ENCODE measurements at places on chromosomes 7 and 10.

- DNase-seq = no peak
Measured at GRCh38 chr10:14447094-14447839, 116.5 kb upstream of the FRMD4A start.

DNA sequence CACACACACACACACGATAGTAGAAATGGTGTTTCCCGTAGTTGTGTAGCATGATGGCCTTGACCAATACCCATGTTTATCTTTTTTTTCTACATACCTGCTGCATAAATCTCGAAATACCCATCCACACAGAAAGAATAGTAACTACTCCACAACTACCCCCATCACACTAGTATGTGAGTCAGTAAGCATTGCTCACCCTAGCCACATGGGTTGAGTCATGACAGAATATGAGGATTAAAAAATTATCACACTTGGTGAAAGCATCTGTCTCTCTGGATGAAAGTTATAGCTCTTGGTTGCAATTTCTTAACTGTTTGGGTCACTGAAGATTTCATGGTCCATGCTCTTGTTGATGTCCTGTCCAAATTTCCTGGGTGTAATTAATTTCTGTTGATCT is 103.4 kb upstream of the MDFIC start:
- peak; percentile 70 for DNase-seq

DNA sequence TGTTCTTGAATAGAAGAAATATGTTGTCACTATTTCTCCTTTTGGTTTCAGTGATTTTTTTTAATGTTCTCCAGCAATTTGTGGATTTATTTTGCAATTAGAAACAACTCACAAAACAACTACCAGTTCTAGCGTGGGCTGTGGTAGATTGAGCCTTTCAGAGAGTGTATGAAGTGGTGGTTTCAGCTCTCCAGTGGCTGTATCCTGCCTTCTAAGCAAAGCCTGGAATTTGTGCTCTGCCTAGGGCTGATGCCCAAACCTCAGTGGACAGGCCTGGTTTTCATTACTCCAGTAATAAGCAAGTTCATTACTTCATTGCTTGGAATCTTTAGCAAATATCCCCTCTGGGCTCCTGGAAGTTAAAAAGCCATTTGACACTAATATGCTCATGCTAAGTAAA is 35.9 kb downstream of the APBB1IP start:
- no peak for DNase-seq

DNA sequence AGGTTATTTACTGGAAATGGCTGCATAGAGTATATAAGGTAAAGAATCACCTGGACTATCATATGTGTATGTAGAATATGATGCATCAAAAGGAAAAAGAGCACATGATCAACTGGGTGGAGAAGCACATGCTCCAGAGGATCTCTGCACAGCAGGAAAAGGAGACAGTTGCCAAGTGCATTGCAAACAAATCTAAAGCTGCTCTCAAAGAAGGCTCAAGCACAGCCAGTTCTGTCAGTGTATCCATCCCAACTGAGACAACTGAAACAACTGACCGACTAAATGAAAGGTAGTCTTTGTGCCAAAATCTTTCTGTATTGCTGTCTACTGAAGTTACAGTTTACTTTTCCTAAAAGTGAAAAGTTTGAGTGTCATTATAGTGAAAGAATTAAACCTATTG is 83.2 kb upstream of the SGCE start:
- peak; percentile 58 for DNase-seq

DNA sequence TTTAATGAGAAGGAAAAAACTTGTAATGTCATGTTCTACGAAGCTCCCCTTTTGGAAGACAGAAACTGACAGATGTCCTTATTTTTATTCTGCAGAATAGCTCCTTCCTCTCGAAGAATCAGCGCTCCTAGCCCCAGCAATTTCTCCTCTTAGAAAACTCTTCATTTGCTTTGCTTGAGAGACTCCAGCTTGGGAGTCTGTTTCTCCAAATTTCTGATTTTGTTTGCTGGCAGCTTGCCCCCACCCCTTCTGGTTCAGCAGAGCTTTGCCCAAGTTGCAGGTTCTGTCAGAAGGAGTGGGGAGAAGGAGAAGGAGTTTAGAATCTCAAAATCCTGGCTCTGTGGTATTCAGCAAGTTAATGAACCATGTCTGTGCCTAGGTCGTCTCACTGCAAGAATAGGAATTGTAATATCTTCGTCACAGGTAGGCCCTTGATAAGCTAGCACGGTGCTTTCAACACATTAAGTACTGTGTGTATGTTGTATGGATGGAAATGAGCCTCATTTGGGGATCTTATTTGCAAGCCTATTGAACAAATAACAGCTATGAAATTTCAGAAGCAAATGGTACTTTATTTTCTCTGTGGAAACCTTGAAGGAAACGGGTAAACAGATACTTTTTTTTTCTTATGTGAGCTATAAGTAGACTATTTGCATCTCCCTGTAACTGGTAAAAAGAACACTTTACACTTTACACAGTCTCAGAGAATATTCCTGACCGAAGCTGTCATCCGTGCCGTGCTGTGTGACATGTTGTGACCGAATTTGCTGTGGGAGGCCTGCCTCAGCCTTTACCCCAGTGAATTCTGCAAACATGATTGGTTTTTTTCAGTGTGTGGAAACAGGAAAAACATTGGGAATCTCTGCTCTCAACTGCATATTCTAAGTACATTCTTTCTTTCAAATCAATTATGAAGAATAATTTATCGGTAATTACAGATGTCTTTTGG is 290.9 kb downstream of the CAMK1D start:
- DNase-seq = no peak

GRCh38 chr10:68492118-68492517 is 20.3 kb upstream of the DNA2 start:
- DNase-seq = peak; percentile 31

DNA sequence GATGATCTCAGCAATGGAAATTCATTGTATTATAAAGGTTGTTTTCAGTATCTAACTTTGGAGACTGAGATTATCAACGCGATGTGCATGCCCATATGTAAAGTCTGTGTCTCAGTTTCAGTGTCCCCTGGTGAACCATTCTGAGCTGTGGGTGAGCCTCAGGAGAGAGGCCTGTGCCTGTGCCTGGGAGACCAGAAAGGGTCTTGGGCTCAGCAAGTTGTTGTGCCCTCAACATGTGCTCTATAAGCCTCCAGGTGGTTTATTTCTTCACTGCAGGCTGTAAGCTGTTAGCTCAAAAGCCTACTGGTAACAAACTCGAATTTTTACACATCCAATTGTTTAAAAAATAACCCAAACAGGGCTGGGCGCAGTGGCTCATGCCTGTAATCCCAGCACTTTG is 151.9 kb downstream of the PKD1L1 start:
- DNase-seq = no peak

DNA sequence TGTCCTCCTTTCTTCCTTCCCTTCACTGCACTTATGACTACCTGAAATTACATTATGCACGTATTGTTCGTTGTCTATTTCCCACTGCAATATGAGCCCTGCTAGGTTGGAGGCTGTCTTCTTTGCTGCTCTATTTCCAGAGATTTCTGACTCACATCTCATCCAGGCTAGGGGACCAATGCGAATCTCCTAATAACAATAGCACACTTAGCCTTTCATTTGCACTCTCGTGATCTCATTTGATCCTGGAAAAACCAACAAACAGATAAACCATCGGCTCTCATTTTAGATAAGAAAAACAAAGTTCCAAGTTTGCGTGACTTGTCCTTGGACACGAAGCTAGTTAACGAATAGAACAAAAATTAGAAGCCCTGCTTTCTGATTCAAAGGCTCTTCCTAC is 1.4 kb downstream of the ZNF438 start:
- peak; percentile 51 for DNase-seq

DNA sequence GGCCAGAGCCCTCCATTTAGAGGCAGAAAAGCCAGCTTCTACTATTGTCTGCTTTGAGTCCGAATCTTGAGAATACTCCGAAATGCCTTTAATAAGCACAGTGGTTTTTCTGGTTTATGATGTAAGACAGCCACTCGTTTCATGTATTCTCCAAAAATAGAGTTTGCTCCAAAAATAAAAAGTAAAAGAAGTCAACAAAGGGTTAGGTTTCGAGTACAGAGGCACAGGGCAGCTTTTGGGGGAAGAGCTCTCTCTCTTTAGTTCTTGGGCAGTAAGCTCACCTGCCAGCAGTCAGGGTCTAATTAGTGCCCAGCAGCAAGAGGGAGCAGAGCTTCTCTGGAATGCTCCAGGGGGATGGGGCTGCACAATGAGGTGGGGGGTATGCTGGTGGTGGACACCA is 20.2 kb downstream of the CREB3L2 start:
- no peak for DNase-seq

- no peak for DNase-seq
Measured at GRCh38 chr10:81036257-81036656, 498.6 kb downstream of the SH2D4B start.

DNA sequence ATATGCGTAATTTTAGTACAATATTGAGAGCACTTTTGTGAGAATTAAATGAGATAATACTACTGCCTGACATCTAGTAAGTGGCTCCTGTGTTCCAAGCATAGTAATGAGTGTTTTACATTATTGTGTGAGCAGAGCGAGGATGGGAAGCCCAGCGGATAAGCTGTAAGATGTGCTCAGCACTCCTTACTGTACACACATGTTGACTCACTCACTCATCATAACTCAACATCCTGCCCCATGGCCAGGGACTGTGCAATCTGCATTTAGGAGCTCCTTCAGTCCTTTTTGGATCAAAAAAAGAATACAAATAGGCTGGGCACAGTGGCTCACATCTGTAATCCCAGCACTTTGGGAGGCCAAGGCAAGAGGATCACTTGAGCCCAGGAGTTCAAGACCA is 72.9 kb upstream of the NEBL start:
- peak; percentile 65 for DNase-seq

DNA sequence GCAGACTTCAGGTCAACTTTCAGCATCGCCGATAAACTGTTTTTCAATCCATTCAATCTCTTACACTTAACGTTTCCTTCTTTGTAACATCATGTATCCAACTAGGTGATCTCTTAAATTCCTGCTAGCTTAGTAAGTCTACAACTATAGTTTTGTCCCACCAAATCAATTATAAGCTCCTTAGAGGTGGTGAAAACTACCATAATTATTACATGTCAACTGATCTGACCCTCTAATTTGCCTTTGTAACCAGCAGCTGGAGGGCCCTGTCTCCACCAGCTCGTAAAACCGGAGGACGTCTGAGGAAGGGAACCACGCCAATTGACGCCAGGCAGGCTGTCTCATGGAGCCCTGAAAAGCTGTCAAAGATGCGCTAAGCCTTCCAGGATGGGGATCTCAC is 113.4 kb downstream of the ABCC2 start:
- no peak for DNase-seq

DNA sequence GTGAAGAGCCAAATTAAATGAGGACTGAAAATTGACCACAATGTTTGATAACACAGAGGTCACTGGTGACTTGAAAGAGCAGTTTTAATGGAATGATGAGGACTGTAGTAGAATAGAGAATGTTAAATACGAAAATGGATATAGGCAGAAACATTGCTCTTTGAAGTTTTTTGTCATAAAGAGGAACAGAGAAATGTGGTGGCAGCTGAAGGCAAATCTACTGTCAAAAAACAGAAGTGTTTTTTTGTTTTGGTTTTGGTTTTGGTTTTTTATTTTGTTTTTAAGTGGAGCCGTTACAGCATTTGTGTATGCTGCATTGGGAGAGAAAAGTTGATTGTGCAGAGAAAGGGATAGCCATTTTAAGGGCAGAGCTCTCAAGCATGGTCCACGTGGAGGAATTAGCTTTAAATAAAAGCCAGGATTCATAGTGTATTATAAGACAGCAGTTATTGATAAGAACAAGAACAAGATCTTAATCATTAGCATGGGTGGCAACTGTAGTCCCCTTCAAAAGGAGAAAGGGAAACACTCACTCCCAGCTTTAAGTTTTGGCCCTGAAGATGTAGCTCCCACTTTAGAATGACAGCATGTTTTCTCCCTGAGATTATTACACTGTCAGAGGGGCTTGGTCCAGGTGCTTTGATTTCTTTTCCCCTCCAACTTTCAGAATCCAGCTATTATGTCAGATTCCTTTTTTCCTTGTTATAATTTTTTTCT is 156.7 kb upstream of the BET1 start:
- DNase-seq = no peak

DNA sequence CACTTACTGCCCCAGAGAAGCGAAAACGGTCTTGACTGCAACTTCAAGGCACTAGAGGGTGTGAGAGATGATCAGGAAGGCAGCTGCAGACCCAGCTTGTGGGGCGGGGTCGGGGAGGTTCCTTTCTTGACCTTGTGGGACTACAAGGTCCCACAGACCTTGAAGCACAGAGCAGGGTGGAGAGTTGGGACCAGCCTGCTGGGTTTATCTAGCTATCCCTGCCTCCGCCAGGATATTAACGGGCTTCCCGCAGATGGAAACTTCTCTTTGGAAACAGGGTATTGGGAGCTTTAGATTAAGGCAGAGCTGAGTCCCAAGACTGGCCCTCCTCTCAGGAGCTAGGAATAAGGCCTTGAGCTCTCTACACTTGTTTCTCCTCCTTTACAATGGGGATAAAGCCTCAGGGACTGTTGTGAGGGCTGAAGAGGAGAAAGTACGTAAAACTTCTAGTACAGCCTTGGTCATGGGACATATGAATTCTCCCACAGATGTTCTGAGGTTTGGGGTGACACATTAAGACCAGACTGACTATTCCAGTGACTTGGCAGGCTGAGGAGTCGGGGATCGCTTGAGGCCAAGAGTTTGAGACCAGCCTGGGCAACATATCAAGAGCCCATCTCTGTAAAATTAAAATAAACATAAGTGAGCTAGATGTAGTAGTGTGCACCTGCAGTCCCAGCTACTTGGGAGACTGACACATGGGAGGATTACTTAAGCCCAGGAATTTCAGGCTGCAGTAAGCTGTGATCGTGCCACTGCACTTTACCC is 153.2 kb downstream of the CDH23 start:
- DNase-seq = no peak

DNA sequence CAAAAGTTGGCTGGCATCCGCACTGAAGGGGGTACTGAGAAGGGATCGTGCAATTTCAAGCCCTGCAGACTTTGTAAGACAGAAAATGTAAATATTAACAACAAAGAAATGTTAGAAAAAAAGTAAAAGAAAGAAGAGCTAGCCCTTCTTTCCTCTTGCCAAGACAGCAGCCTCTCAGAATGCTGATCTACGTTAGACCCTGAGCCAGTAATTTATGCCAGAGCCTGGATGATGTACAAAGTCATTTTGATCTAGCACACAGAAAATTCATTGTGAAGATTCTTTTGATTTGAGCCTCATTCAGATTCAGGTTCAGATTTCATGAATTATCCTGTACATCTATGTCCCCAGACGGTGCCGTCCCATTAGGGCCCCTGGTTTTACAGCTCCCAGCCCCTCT is 105.2 kb downstream of the PRKCQ start:
- no peak for DNase-seq

GRCh38 chr7:1637155-1637554 is 32.9 kb upstream of the ELFN1 start:
- no peak for DNase-seq

GRCh38 chr7:55550841-55551537 is 21.3 kb downstream of the VOPP1 start:
- DNase-seq = no peak

- DNase-seq = no peak
Measured at GRCh38 chr7:120760050-120760449, 97.9 kb downstream of the TSPAN12 start.

- DNase-seq = no peak
Measured at GRCh38 chr10:15852111-15852557, 8.2 kb downstream of the MINDY3 start.

GRCh38 chr10:5364890-5365338 is at the start of gene UCN3:
TSS of gene UCN3 (plus strand) at chr10:5364966. CDS start at chr10:5373721, 8,755 bp downstream.
- no peak for DNase-seq
